Stimulated activated CD4-positive, alpha-beta T cell treated with anti-CD3 and anti-CD28 coated beads, Interleukin-1b, Interleukin-23, amount 100 ng/mL, for 24 hours (primary cell): ENCODE measurements at places on chromosomes 4 and X.

DNA sequence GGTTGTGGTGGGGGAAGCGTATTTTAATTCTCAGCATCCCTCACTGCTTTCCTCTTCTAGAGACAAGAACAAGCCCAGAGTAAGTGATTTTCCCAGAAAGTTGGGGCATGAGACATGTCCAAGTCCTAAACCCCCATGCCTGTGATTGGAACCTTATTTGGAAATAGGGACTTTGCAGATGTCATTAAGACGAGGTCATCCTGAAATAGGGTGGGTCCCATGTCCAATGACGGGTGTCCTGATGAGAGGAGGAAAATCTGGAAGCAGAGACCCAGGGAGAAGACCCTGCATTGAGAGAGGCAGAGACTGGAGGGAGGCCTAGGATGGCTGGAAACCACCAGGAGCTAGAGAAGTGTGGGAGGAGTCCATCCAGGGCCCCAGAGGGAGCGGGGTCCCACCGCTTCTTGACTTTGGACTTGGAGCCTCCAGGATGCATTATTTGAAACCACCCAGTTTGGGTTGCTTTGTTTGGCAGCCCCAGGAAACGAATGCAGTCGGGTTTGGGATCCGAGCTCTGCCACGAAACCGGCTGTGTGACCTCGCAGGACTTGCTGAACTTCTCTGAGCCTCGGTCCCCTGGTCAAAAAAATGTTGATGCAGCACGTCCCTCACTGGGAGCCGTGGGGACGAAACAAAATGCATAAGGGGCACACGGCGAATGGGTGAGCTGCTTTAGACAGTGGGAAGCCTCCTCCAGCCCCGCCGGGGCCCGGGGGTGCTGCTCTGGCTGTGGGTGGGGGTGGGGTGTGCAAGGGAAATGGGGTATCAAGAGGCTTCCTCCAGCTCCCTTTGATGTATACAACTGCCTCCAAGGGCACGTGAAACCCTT, 113.9 kb downstream of the CPZ start:
- no peak for DNase-seq

DNA sequence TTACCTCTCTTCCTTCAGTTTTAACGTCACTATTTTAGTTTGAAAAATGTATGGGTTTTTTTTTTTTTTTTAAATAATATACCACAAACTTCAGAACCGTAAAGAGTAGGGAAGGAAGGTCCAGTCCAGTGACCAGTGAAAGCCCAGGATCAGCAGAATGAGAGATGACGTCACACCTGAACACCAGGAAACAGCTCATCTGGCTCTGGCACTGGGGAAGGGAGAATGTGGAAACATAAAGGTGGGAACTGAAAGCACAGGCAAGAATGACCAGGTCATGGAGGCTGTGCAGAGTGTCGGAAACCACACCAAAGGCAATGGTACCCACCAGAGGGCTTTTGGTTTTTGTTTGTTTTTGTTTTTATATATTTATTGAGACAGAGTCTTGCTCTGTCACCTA, 141.2 kb downstream of the DHX15 start:
- no peak for DNase-seq

- no peak for DNase-seq
Observed at GRCh38 chr4:8472158-8472688, 31.6 kb downstream of the TRMT44 start.

- no peak for DNase-seq
Observed at GRCh38 chr4:145351162-145351561, 130.5 kb upstream of the SMAD1 start.

- DNase-seq = no peak
Observed at GRCh38 chr4:121358473-121358872, 22.3 kb downstream of the QRFPR start.

DNA sequence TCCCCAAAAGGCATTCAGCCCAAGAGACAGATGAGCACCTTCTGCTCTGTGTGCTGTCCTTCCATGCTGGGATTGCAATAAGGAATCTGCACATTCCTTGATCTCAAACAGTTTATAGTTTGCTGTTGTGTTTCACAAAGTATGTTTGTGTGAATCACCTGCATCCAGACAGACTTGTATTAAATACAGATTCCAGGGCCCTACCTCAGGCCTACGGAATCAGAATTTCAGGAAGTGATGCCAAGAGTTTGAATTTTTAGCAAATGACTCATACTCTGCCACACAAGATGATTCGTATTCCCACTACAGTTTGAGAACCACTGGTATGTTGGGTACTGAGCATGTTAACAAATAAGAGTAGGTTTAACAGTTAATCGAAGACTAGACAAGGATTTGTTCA, 7.0 kb downstream of the VAMP7 start:
- DNase-seq = no peak

GRCh38 chrX:15158736-15159406, 111.0 kb downstream of the ASB9 start:
- DNase-seq = no peak
